ENCODE measurements at places on chromosomes 7 and 10. TPM values are rescaled to one million over a fixed set of nuclear protein-coding genes. Genes with fewer than 3 reads are reported as not detected.

Gene IRF5
- 0.62 TPM for total RNA-seq

GRCh38 chr7:21782996-21783395 lies 162.7 kb downstream of the CDCA7L start:
- no peak for DNase-seq

DNA sequence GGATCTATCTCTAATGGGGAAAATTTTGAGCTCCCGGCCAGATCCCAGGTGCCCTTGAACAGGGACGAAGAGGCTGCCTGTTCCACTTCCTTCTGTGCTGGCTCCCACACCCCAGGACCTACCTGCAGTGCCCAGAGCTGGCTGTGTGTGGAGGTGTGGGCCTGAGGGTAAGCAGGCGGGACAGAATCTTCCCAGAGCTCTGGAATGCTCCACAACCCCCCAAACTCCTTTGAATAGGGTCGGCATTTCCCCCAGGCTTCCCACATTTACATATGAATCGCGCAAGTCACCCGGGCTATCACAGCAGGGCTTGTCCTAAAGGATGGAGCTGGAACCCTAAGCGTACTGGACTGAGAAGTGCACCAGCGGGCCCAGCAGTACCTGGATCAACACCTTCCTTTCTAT lies 95.9 kb downstream of the DNMBP start:
- peak; percentile 84 for DNase-seq

GRCh38 chr7:70208236-70209063 lies 610.2 kb downstream of the AUTS2 start:
- DNase-seq = no peak

DNA sequence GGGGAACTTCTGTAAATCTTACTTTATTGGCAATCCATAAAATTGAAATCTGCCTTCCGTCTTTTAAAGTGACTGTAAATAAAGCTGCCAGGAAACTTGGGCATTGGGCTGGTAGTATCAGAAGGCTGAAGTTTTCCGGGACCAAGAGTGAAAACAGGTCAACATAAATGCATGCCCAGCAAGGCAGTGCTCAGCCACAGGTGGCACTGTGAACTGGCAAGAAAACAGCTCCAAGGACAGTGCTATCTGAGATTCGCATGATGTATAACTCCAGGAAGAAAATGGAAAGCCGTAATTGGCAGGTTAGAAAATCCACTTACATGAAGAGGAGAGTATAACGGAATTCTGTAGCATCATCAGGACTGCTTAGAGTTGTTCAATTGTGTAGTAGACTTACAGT lies 1.9 kb upstream of the INSYN2A start:
- DNase-seq = no peak

DNA sequence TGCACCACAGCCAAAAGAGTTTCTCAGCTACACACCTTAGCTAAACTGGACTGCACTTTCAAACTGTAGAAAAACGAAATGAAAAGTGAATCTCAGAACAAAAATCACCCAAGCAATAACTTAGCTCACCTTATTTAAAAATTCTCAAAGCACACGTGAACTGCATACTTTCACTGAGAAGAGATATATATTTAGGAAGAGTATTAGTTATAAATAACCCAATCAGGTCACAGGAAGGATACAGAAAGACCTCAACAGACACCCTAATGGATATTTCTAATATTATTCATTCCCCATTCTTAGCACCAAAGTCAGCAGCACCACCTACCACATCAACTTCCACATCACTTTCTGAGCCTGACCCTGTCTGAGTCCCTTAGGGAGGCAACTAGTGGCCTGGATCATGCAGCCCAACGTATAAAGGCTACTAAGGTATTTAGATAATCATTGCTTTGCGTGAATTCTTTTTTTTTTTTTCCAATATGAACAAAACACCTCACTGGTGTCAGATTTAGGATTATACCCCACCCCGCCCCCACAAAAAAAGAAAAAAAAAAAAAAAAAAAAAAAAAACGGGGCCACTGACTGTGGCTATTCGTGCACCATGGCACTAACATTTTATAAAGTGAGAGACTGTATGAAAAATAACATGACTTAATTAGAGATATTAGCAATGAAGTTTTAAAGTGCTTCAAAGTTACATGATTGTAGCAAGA lies 2.6 kb downstream of the ABI1 start:
- peak; percentile 13 for DNase-seq

Gene PDAP1
- total RNA-seq = 62.3 TPM

Data from H7 (cell line).